ENCODE measurements at places on chromosomes 4 and X. TPM values are rescaled to one million over a fixed set of nuclear protein-coding genes. Genes with fewer than 3 reads are reported as not detected.

The ETFDH gene
- 389 TPM for total RNA-seq

DNA sequence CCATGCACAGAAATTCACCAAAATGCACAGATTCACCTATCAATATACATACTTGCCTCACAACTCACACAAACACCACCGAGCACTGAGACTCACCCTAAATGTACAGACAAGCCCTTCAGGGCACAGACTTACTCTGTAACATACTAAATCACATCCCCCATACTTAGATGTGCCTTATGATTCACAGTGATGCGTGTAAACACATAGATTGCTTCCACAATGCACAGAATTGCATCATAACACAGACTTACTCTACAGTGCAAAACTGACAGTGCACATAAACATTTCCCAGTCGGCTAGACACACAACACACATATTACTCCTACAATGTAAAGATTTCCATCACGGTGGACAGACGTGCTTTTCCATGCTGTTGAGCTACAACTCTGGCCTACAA lies 6.2 kb downstream of the LINC00632 start:
- DNase-seq, result no peak

DNA sequence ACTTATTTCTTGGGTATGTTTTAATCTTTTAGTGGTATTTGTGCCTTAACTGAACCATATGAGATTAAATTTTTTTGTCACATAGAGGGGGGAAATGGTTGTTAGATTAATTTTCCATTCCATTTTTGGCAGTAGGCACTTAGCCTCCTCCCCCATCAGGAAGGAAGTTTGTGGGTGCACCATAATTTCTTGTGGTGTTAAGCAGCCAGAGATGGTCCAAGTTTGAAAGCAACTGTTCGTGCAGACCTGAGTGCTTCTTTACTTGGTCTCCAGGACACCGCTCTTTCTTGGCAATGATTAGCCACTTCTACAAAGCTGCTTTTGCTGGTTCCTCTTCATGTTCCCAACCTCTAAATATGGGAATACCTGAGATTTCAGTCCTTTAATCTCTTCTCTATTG lies 92.7 kb upstream of the RPL34 start:
- DNase-seq, result no peak

GRCh38 chr4:55706541-55706940 lies 70.4 kb upstream of the NMU start:
- DNase-seq, result no peak

DNA sequence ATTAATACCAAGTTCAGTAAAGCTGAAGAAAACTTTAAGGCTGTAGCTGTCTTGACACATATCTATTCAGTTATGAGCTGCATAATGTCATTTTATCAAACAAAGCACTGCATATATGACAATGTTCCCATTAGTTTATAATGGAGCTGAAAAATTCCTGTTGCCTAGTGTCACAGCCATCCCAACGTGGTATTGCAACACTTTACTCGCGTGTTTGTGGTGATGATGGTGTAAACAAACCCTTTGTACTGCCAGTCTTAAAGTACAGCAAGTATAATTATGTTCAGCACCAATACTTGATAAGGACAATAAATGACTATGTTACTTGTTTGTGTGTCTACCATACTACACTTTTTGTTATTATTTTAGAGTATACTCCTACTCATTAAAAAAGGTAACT lies 1415.6 kb upstream of the PCDH7 start:
- DNase-seq, result no peak

DNA sequence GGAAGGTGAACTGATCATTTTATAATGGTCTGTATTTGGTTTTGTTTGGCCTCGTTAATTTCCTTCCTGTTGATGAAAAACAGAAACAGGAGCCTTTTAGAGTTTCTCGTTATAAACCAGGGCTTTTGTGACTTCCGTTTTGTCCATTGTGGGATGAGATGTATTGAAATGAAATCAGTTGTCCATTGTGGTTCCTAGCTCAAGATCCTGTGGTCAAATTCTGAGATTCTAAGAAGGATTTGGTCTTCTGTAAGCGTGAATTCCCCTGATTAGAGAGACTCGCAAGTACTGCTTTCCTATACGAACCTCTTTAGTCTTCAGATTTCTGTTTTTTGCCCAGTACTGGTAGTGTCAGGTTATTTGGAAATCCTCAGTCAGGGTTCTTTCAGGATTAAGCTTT lies 101.7 kb downstream of the RAPGEF2 start:
- DNase-seq, result no peak

The HCFC1 gene
- 24.7 TPM for total RNA-seq

DNA sequence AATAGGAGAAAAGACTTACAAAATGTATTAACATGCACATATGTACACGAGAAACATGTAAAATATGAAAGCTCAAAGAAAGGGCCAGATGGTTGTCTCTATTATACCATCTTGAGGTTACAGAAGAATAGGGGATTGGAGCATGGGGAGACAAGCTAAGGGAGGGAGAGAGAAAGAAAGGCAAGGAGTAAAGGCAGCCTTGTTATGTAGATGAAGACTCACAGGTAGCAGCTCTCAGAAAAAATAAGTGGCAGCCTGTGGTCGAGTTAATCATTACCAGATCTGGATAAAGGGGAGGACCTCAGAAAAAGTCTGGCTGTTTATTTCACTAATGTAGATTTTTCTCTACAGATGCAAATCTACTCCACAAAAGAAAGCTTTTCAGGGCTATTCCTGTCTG lies 26.6 kb upstream of the PPP1R2C start:
- no peak for DNase-seq

DNA sequence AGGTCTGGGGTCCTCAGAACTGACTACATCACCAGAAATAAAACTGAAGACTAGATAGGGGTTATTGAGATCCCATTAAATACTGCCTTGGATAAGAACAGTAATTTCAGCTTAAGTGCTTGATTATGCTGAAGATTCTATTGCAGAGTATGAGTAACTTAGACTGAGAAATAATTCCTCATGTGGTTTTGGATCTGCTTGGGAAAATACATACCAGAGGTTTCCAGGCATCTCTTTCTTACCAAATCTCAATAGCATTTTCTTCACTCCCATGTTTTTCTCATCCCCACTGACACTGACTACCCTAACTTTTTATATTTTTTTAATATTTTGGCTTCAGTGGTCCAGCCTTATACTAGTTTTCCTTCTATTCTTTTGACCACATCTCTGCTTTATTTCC lies 92.0 kb upstream of the TEX13D start:
- DNase-seq, result no peak

- DNase-seq, result no peak
Observed at GRCh38 chr4:152559641-152560040, 23.7 kb upstream of the FBXW7 start.

- no peak for DNase-seq
Observed at GRCh38 chrX:78886550-78886949, 58.6 kb upstream of the P2RY10 start.

DNA sequence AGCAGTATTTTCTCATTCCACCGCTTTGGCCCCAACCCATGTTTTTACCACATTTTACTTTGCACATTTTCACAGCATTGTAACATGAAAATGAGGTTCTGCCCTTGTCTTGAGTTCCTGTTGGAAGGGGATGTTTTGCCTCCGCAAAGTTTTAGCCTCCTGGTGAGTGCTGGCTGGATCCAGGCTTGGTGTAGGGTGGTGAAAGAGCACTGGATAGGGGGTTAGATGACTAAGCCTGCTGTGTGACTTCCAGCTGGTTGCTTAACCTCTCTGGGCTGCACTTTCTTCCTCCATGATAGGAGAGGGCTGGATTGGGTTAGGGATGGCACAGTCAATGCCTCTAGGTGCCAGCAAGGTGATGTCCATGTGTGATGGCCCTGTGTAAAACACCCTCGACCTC lies 28.9 kb downstream of the CYTL1 start:
- DNase-seq, result peak; percentile 51

The VCX2 gene
- total RNA-seq, result not detected

The TFE3 gene
- total RNA-seq, result 19.3 TPM

The GAGE12F gene
- total RNA-seq, result not detected

- DNase-seq, result no peak
Observed at GRCh38 chr4:149370785-149371420, 444.7 kb downstream of the IQCM start.

- peak; percentile 38 for DNase-seq
Observed at GRCh38 chr4:75327804-75328512, 186.2 kb downstream of the RCHY1 start.

- DNase-seq, result no peak
Observed at GRCh38 chrX:110316351-110317060, 1.4 kb downstream of the AMMECR1 start.

GRCh38 chr4:41179498-41180195 lies 34.7 kb downstream of the APBB2 start:
- DNase-seq, result no peak

- DNase-seq, result no peak
Observed at GRCh38 chr4:78612398-78613178, 61.0 kb downstream of the ANXA3 start.

GRCh38 chrX:150092549-150092948 lies 154.3 kb upstream of the EOLA2 start:
- no peak for DNase-seq

The LPAR4 gene
- 0.38 TPM for total RNA-seq

The MAGEE2 gene
- not detected for total RNA-seq

- no peak for DNase-seq
Observed at GRCh38 chrX:99909946-99910345, 500.1 kb downstream of the PCDH19 start.

The FAM149A gene
- total RNA-seq, result 14.6 TPM

The TLR3 gene
- 4.6 TPM for total RNA-seq

DNA sequence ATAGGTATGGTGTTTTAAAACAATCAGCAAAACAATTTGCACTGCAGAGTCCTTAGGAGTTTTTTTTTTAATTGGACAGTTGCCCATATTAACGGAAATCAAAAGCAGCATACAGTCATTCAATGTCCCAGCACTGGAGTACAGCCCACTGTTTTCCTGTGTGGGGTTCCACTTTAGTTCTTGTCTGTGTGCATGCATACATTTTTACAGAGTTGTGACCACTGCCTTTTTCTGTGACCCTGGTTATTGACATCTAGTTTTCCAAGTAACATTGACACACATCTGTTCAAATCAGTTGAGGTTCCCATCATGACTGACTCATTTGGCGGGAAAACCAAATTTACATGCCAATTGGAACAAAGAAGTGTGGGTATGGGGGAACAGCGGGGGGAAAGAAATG lies 83.3 kb downstream of the HPRT1 start:
- no peak for DNase-seq

- DNase-seq, result no peak
Observed at GRCh38 chrX:154038656-154039055, 19.0 kb upstream of the IRAK1 start.

- DNase-seq, result no peak
Observed at GRCh38 chr4:19562456-19562855, 689.2 kb upstream of the SLIT2 start.

DNA sequence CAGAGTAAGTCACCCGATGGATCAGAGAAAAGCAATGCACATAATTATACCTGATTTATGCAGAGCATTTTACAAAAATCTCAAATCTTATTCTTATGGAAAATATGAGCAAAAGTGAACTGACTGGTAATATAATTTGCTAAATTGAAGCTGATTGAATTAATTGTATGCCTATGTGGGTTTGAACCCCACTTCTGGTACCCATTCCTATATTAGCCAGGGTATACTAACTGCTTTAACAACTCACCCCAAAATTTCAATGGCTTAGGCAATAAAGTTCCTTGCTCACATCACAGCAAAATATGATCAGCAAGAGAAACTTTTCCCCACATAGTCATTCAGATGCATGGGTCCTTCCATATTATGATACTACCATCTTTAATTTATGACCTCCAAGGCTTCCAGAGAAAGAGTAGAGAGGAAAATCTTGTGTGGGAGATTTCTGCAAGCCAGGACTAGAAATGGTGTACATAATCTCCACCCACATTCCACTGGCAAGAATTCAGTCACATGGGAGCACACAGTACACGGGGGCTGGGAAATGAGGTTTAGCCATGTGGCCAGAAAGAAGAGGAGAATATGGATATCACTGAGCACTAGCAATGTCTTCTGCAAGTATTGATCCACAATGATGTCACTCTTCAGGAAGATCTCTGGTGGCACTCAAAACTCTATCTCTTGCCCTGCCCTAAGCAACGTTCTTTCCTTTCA lies 640.7 kb downstream of the BCOR start:
- DNase-seq, result no peak

DNA sequence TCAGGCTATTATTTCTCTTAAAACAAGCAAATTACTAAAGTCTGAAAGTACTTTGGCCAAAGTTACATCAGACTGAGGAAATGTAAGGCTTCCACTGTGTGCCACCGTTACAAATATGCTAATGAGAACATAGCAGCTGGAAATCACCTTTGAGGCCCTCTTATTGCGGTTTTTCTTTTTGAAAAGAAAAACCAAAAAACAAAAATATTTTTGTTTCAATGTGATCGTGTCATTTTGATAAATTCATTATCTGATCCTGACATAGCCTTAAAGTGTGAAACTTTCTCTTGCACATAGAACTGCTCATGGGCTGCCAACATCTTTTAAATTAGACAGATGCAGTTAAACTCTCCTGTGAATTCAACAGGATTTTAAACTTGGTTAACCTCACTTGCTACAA lies 2.8 kb upstream of the TIFA start:
- DNase-seq, result no peak

DNA sequence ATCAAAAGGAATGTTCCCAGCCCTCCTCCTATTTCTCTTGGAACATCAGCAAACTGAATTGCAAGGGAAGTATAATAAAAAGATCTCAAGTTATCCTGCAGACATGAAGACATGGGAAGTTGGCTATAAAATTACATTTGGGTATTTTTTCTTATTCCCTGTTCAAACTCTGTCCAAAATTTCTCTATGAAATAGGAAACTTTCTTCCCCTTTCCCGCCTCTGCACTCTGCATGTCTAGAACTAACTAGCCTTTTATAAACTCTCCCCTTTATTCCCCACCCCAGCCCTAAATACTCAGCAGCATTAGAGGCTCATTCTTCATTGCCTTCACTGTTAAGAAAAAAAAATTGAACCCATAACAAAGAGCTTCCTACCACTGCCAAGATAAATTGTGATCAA lies 126.7 kb upstream of the EDNRA start:
- DNase-seq, result no peak

The TACR3 gene
- not detected for total RNA-seq

DNA sequence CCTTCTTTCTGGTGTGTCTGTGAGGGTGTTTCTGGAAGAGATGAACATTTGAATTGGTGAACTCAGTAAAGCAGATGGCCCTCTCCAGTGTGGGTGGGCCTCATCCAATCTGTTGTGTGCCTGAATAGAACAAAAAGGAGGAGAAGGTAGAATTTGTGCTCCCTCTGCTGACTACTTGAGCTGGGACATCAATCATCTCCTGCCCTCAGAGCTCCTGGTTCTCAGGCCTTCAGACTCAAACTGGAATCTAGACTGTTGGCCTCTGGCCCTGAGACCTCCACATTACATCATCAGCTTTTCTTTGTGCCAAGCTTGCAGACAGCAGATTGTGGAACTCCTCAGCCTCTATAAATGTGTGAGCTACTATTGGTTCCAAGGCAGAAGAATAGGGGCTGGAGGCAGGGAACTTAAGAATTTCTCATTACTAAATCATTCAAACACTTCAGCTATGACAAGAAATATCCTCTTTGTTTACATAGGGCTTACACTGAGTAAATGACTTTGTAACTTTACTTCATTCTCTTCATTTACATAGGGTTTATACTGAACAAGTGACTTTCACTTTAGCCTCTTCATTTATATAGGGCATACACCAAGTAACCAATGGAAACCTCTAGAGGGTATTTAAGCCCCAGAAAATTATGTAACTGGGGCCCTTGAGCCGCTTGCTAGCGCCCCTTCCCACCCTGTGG lies 86.9 kb upstream of the NWD2 start:
- no peak for DNase-seq

The HMX1 gene
- total RNA-seq, result not detected

Data from Right ventricle myocardium superior (tissue), 1 donor.